ENCODE measurements at places on chromosomes 4 and X. TPM values are rescaled to one million over a fixed set of nuclear protein-coding genes. Genes with fewer than 3 reads are reported as not detected.

Gene SHROOM4
- total RNA-seq = 7.0 TPM

Gene WDR17
- 2.0 TPM for total RNA-seq

Gene ZMAT1
- 2.0 TPM for total RNA-seq

Gene STBD1
- total RNA-seq = 7.2 TPM

Gene ADH1C
- not detected for total RNA-seq

Gene ITGB1BP2
- 3.2 TPM for total RNA-seq

Gene KIT
- 5.3 TPM for total RNA-seq

Gene ALAS2
- total RNA-seq = not detected

Measured in astrocyte (in vitro differentiated cells and primary cell).